Stimulated activated CD4-positive, alpha-beta T cell treated with anti-CD3 and anti-CD28 coated beads, TNF-alpha, amount 100 ng/mL, for 4 hours (primary cell): ENCODE measurements at places on chromosomes 11 and 22.

GRCh38 chr22:45867906-45868555 lies 108.9 kb downstream of the WNT7B start:
- DNase-seq = no peak

GRCh38 chr11:83823461-83824025 lies 537.4 kb upstream of the CCDC90B start:
- no peak for DNase-seq

GRCh38 chr11:8025123-8025522 lies 38.0 kb downstream of the EIF3F start:
- DNase-seq = no peak

DNA sequence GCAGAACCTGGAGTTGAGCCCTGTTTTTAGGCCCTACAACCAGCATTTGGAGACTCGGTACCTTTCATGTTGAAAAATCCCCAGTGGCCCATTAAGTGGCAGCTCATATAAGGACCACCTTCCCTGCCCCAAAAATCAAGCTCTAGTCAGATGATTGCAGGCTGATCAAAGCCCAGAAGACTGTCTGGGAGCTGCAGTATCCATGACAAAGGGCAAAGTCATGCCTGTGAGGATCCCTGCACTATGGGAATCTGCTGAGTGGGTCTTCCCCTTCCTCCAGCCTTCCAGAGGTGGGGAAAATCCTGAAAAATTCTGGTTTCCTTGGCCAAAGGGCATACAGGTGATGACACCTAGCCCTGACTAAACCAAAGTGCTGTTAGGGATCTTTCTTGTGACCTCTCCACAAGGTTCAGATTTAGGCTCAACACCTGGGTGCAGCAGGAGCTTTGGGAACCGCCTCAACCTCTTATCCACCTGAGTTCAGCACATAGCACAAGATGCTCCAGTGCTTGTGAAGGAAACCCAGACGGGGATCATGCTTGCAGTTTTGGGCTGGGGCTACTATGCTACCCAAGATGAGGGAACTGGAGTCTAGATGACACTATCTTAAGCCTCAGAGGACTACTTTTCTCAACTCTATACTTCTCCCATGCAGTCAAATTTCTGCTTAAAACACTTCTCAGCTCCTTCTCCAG lies 1.2 kb upstream of the TRIM3 start:
- no peak for DNase-seq

GRCh38 chr22:40955571-40955970 lies 4.4 kb downstream of the RBX1 start:
- no peak for DNase-seq

GRCh38 chr11:5992150-5992549 lies 5.4 kb upstream of the OR52L1 start:
- no peak for DNase-seq

GRCh38 chr11:95042906-95043305 lies 6.3 kb upstream of the KDM4F start:
- no peak for DNase-seq

DNA sequence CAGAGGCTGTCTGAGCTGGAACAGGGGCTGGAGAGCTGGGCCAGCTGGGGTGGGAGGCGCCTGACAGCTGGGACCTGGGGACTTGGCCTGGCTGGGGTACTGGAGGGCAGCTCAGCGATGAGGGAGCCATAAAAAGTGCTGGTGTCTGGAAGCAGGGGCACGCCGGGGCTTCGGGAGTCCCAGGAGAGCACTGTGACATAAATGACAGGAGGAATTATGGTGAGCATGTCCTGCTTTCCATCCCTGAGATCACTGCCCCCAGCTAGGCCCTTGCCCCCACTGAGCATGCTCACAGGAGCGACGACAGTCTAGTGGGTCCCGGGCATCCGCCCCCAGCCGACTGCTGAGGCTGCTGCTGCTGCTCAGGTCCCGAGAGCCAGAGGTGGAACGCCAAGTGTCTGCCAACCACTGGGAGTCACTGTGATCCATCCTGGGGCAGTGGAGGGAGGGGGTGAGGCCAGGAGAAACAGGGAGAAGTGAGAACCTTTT lies 6.2 kb downstream of the ROBO4 start:
- DNase-seq = no peak

DNA sequence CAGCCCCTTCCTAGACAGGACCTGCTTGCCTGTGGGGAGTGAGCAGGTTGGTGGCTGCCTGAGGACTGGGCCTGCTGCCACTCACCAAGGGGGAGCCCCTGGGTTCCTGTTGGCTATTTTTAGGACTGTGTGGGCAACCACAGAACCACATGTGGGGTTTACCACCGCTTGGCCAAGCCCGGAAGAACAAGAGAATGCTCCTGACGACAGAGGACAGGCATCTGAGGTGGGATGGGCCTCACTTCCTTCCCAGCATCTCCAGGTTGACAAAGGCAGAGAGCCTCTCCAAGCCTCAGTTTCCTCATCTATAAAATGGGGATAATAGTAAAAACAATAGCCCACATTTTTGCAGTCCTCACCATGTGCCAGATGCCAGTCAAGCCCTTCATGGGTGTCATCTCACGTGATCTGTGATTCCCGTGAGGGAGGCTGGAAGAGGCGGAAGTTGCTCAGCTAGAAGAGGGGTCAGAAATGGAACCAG lies 43.6 kb downstream of the LRRC32 start:
- no peak for DNase-seq

DNA sequence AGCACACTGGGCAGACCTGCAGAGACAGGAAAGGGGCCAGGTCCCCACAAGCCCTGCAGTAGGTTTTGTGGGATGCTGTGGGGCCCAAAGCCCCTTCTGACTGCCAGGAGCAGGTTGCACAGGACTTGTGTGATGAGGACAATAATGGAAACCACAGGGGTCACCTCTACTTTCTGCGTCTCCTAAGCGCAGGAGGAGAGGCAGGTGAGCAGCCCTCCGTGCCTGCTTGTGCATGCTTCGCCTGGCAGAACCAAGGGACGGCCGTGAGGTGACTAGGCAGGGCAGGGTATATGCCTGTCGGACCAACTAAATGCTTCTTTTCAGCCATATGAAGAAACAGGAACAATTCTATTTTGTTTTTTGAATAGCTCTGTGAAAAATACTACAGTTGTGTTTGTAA lies 77.9 kb upstream of the PITPNB start:
- no peak for DNase-seq

GRCh38 chr11:60970890-60971289 lies 590 bp upstream of the CD6 start:
- DNase-seq = no peak

GRCh38 chr11:82523141-82523540 lies 210.5 kb downstream of the FAM181B start:
- no peak for DNase-seq

GRCh38 chr11:132396318-132396717 lies 1025.9 kb downstream of the NTM start:
- no peak for DNase-seq

- DNase-seq = no peak
Measured at GRCh38 chr11:45229401-45230020, 56.6 kb downstream of the SYT13 start.

GRCh38 chr11:61332281-61332796 lies 566 bp downstream of the DDB1 start:
- no peak for DNase-seq

- DNase-seq = no peak
Measured at GRCh38 chr11:78759071-78759470, 184.4 kb upstream of the NARS2 start.

- no peak for DNase-seq
Measured at GRCh38 chr11:46778416-46778815, 59.4 kb downstream of the F2 start.
